ENCODE measurements at places on chromosomes 11 and 22.

DNA sequence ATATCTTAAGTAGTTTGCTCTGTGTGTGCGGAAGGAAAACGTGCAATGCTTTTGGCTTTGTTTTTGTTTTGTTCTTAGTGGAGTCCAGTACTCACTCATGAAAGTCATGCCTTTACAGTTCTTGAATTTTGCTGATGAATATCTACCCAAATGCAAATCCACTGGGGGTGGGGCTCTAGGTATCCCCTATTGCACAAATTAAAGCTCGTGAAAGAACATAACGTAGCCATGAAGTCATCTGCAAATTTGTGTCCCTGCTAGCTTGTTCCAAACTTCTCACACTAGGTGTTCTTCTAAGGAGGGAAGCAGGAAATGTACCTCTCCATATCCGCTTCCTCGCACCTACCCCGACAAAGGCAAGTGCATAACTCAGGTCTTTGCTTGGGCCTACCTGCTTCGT lies 118.9 kb downstream of the MICAL3 start:
- no peak for DNase-seq

- DNase-seq, result no peak
Measured at GRCh38 chr11:83923961-83924360, 637.8 kb upstream of the CCDC90B start.

DNA sequence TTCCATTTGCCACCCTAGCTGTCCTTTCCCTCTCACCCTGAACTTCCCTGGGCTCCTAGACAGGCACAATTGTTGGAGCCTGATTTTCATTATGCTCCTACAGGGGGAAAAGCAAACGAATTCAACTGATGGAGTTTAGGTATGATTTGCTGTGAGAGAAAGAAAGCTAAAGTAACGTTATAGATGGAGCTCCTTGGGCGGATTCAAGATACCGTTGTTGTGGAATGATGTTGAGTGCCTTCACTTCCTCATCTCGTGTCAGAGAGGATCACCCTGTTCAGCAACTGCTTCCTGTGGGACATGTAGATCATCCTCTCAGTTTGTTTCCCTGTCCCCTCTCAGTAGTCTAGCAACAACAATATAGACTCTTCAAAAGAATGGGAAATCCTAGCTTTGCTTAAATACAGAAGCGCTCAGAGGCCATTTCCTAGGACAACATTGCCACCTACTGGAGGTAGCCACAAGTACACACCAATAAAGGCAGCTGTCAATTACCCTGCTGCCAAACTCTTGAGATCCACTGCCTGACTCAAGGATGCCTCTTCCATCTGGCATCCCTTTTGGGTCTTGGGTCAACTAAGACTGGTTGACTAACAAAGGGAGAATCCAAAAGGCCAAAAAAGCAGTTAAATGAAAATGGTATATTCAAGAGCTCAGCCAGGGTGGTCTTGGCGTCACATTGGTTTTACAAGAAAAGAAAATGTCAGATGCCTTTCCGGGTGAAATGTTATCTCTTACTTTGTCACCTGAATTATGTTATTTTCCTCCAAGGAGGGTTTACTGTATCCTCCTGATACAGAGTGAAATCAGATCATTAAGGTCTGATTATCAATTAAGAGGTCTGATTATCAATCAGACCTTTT lies 13.5 kb upstream of the DTX4 start:
- peak; percentile 75 for DNase-seq

- no peak for DNase-seq
Measured at GRCh38 chr22:43555561-43556515, 144.0 kb downstream of the MPPED1 start.

GRCh38 chr11:82683029-82683428 lies 50.6 kb downstream of the FAM181B start:
- DNase-seq, result no peak

DNA sequence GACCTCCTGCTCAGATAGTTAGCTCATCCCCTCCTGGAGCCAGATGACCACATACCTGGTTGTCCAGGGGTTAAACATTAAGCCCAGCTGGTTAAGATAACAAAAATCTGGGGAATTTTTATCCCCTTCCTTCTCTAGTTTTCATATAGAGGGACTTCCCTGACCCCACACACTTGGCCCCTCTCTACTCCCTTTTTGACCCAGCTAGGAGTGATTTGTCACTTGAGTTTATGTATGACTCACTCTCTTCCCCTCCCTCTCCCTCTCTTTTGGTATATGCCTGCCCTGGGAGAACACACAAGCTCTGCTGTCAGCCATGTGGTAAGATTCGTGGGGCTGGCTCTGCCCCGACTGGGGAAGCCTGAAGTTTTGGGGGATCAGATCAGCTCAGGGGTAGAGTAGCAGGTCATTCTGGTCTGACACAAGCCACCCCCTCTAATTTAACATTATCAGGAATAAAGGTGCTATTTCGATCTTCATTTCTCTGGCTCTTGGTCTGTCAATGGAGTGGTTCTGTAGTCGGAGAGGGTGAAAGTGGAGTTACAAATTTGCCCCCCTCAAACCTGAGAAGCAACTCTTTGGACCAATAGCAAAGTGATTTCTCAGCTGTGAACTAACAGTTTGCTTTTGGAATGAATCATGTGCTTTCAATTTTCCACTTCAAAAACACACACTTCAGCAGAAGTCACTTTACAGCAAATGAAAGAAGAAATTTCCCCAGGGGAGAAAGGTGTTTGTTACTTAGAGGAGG lies 415.3 kb upstream of the CADM1 start:
- DNase-seq, result no peak

Measured in activated CD4-positive, alpha-beta T cell treated with anti-CD3 and anti-CD28 coated beads, Interleukin-2, amount 10 ng/mL, durations not matched to agents 7 days and 5 days (primary cell).